NCI-H1436 (cell line): ENCODE measurements at places on chromosomes 12 and 14.

- no peak for DNase-seq
Observed at GRCh38 chr12:1375323-1375722, 219.1 kb downstream of the FBXL14 start.

DNA sequence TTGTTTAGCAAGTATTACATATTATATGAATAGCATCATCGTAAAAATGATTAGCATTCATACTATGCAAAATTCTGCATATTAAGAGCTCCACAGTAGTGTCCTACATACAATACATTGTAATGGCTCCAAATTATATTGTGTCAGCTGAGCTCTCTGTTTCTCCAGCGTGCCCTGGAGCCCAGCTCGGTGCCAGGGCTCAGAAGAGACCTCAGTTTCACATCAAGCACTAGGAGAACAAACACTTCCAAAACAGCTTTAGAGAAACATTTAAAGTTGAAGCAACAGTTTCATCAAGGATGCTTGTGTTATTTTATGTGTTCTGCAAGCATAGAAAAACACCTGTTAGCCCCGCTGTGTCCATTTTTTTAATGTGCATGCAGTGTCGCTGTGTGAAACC, 456.9 kb downstream of the EGLN3 start:
- no peak for DNase-seq

GRCh38 chr14:57617510-57617909, 123.9 kb upstream of the CCDC198 start:
- no peak for DNase-seq

- DNase-seq: no peak
Observed at GRCh38 chr12:67617629-67618028, 30.9 kb upstream of the DYRK2 start.

GRCh38 chr12:79614730-79615129, 76.0 kb downstream of the PAWR start:
- no peak for DNase-seq

DNA sequence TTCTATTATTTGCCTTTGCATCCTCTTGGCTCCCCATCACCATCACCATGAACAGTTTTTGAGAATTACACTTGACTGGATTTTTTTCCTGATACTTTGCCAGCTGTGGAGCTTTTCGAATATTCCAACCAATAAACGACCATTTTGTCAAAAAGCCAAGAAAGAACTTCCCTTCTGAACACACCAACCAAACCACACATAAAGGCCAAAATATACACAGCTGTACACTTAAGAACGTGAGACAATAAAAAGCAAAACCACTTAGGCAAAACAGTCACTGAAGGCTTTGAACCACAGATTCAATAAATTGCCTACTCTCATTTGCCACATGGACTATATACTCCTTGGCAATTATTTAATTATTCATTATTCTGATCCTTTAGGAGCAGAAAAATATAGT, 1.1 kb downstream of the C14orf93 start:
- no peak for DNase-seq

DNA sequence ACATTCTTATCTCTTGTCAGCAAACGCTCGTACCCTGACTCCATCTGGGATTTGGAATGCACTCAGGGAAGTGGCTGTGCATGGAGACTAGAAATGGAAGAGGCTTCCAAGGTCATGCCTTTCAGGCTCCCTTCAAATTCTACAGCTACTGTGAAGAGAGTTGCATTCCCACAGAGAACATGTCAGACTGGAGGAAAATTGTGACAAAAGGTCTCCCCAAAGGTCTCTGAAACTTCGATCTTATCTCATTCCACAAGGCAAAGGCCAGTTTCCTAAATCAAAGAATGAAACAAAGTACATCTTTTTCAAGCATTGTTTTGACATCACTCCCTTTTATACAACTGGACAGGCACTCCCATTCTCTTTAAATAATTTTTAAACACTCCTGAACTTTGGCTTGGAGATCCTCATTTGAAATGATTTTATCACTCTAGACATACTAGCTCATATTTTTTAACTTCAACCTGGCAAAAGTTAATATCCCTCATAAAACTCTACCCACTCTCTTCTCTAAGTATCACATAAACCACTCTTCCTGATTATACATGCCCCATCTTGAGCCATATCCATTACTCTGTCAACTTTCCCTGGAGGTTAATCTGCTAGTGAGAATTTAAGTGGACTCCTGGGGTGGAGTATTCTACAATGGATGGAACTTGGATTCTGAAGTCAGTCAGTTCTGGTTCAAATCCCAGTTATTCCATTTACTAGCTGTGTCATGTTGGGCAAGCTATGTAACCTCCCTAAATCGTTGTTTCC, 218.1 kb upstream of the HMGA2 start:
- DNase-seq: no peak

DNA sequence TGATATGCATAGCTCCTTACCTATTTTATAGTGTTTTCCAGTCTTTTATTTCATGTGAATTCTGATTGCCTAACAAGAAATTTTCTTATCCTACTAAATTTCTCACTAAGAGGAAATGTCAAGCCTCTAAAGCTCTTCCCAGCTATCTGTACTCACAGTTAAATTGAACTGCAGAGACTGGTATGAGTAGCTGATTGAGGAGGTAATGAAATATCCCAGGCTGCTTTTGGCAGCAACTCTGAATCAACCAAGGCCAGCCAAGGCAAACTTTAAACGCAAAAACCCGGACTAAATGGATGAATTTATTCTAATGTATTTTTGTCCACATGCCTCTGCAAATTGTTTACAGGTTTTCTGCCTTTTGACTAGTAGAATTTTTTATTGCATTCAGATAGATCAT, 119.1 kb upstream of the PMCH start:
- no peak for DNase-seq

GRCh38 chr12:68113644-68114043, 45.9 kb downstream of the IFNG start:
- DNase-seq: no peak

GRCh38 chr12:49585477-49586459, 17.8 kb upstream of the MCRS1 start:
- DNase-seq: no peak

DNA sequence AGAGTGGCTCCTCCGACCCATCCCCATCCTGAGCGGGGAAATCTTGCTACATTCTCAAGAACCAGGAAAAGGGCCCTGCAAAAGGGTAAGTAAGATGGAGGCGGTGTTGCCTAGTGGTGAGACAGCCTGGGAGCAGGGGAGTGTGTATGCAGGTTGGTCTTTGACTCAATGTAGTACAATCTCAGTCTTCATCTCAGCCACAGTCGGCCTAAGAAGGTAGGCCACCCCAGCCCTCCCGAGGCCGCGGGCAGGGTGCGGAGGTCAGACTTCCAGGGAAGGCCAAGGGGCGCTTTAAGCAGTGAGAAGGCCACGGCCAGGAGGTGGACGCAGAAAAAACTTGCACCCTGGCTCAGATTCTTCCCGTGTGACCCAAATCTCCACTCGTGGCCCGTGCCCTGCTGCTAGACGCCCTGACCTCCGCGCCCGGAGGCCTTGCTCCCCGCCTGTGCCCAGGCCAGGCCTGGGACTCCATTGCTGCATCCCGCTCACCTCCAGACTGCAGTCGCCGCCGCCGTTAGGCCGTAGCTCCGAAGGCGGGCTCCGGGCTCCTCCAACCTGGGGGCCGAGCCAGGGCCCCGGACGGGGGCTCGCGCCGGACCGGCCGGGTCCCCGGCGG, 435 bp downstream of the FOXM1 start:
- no peak for DNase-seq

DNA sequence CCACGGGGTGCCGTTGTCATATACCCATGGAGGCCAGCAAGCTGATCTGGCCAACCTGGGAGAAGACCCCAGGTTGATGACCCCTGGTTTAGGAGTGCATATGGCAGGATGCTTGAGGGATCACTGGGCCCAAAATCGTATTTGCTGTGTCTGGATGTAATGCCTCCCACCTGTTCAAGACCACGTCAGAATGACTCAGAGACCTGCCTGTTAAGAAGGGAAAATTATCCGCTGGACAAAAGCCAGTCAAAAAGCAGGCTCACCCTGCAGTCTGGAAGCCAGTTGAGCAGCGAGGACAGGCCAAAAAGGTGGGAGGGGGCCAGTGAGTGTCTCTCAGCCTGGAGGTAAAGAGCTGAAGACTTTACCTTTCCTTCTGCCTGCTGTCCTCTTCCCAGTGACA, 449.2 kb downstream of the DPF3 start:
- no peak for DNase-seq
